ENCODE measurements at places on chromosomes 11 and 22. TPM values are rescaled to one million over a fixed set of nuclear protein-coding genes. Genes with fewer than 3 reads are reported as not detected.
A peak's percentile ranks its signal among the peaks of the same experiment; 100 is the strongest.

Gene NRGN
- 11.1 TPM for total RNA-seq

Gene SHISAL1
- 6.6 TPM for total RNA-seq

Gene CHST1
- total RNA-seq: 0.58 TPM

- H3K4me3 ChIP-seq: no peak overlapping the region
- no peaks in the 10 kb centered on the region for H3K4me1 ChIP-seq
- no peaks in the 10 kb centered on the region for H3K36me3 ChIP-seq
- H3K27ac ChIP-seq: no peak overlapping the region
Measured at GRCh38 chr11:16881766-16882165, 132.4 kb downstream of the PLEKHA7 start.

GRCh38 chr22:37887584-37888378 lies 18.3 kb upstream of the MICALL1 start:
- no peaks in the 10 kb centered on the region for H3K4me1 ChIP-seq
- peak; percentile 36 for DNase-seq
- no peaks in the 10 kb centered on the region for H3K27me3 ChIP-seq
- H3K4me3 ChIP-seq: no peak overlapping the region
- peaks cover 5% of the 10 kb centered on the region for H3K36me3 ChIP-seq

- H3K36me3 ChIP-seq: no peaks in the 10 kb centered on the region
- no peaks in the 10 kb centered on the region for H3K4me1 ChIP-seq
- H3K27ac ChIP-seq: no peak overlapping the region
- no peak for DNase-seq
Measured at GRCh38 chr11:122234257-122234656, 118.2 kb upstream of the BLID start.

DNA sequence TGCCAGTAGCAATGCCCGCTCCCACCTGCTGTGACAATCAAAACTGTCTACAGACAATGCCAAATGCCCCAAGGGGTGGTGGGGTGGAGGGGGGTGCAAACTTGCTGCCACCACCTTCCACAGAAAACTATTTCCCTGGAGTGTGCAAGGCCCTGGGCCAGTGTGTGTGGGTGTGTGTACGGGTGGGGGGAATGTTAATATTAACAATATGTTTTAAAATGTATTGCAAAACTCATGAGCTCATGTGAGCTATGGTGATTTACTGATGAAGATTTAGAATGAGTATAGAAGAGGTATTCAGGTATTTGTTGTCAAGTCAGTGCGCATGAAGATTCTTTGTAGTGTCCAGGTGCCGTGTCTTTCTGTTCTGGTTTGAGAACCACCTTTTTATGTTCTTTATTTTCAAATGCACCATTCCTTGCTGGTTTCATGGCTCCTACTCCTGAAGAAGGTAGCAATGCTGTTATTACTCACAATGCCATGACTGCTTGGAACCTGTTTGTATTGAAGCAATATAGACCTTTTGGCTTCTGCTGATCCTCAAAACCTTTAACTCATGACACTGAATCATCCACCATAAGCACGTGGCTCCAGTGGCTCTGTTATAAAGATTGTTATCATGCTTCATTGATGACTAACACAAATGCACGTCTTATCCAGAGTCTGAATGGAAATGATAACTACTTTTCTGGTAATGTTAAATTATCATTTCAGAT lies 29.9 kb upstream of the AQP11 start:
- H3K27ac ChIP-seq: no peak overlapping the region
- H3K4me3 ChIP-seq: no peak overlapping the region
- H3K27me3 ChIP-seq: no peaks in the 10 kb centered on the region
- DNase-seq: no peak
